ENCODE measurements at places on chromosomes 6 and 20. TPM values are rescaled to one million over a fixed set of nuclear protein-coding genes. Genes with fewer than 3 reads are reported as not detected.

GRCh38 chr6:51241376-51241775, 422.7 kb downstream of the TFAP2B start:
- DNase-seq = no peak

- DNase-seq = no peak
Observed at GRCh38 chr6:164129218-164129617, 714.7 kb downstream of the QKI start.

DNA sequence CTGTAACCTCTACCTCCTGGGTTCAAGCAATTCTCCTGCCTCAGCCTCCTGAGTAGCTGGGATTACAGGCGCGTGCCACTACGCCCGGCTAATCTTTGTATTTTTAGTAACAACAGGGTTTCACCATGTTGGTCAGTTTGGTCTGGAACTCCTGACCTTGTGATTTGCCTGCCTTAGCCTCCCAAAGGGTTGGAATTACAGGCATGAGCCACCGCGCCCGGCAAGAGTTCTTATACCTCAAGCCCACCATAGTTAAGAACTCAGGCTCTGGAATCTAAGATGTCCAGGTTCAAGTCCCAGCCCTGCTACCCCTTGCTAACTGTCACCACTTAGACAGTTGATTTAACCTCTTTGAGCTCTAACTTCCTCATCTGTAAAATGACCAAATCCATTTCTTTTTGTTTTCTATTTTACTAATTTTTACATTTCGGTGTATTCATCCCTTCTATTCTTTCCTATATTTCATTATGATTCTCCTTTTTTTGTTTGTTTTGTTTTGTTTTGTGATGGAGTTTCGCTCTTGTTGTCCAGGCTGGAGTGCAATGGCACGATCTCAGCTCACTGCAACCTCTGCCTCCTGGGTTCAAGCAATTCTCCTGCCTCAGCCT, 104.8 kb upstream of the ZNF217 start:
- no peak for DNase-seq

The CSNK2B gene
- total RNA-seq = 375 TPM

The ESF1 gene
- total RNA-seq = 16.6 TPM

DNA sequence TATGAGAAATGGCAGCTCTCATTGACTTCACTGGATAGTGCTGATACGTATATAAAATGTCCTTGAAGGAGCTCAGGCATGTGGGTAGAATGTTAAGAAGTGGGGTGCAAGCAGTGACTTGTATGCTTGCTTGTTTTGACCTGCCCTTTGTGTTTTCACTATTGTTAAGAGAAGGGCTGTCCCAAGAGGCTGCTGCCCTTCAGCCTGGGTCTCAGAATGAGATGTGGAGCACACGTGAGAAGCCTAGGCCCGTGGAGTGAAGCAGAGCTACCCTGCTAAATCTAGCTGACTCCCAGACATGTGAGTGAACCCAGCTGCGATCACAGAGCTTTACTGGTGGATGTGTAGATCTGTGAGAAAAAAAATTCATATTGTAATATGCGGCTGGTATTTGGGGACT, 305.3 kb upstream of the RGS17 start:
- no peak for DNase-seq

DNA sequence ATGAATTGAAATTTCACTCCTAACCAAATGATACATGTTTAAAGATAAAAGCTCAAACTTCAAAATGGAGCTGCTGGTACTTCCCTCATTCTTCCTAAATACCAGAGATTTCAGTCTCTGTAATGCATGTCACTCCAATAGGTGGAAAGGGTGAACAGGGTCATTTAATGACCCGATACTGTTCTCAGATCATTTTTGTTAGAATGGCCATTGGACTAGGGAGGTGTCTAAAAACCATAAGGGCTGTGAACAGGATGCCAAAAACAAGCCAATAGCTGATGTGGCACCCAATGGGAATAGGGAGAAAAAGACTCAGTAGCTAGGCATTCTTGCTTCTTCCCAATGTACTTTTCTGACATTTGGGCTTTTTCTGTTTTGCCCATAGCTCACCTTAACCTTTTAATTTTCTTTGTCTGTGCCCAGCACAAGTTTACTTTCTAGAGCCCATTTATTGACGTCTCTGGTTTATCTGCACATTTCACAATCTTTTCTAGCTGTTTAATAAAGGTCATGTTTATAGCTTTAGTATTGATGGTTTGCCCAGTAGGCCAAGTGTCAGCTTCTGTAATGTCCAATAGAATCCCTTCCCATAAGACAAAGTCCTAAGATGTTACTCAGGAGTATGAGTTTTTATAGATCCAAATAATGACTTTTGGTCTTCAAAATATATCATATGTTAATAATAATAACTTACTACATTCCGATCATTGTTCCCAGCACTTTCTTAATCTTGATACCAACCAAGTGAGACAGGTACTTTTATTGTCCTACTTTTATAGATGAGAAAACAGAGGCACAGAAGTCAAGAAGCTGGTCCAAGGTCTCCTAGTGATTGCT, 24.3 kb upstream of the FLRT3 start:
- DNase-seq = no peak

The SYCP2L gene
- total RNA-seq = 6.9 TPM

DNA sequence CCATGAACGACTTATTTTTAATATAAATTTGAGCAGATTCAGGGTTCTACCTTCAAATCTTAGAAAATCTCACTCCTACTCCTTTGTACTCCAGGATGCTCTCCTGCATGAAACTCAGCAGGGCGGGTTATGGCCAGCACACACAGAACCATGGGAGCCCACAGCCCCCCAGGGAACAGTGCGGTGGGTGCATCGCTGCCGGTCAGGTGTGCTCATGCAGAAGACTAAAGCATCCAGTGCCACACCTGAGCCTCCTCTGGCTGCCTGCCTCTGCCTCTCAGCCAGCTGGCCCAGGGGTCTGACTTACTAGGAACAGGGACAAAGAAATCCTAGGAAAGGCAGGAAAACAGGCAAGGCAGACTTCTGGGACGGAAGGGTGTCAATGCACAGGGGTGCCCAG, 31.8 kb downstream of the EZR start:
- no peak for DNase-seq

The CSTF1 gene
- 39.5 TPM for total RNA-seq

- no peak for DNase-seq
Observed at GRCh38 chr20:5486377-5487054, 169.8 kb upstream of the PROKR2 start.

DNA sequence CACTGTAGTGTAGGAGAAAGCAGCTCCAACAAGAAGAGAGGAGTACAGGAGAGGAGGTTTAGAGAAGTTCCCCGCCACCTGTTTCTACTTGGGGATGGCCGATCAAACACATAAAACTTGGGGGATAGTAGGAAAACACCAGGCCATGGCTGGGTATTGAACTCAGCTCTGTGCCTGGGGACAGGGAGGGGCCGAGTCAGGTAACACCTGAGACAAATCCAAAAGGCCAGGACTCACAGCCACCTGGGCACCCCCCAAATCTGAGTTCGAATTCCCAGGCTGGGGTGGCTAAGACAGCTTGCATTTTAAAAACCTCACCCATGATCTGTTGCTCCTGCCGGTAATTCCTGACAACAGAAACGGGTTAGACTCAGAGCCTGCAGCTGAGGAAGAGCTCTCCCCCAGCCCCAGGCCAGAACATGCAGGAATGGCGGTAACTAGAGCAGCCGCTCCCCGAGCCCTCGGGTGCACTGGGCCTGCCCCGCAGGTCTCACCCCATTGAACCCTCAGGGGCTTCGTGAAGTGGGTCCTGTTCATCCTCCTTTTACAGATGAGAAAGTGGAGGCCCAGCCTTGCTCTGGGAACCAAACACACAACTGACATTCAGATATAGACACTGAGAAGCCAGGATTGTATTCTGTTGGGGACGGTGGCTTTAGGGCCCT, 61.0 kb downstream of the TCP11 start:
- DNase-seq = no peak

GRCh38 chr6:47168180-47168579, 126.0 kb upstream of the ADGRF1 start:
- DNase-seq = peak; percentile 96

- no peak for DNase-seq
Observed at GRCh38 chr20:62506087-62506486, 30.3 kb upstream of the GATA5 start.

The NMBR gene
- total RNA-seq = not detected

The CD93 gene
- 0.11 TPM for total RNA-seq

The ATXN1 gene
- total RNA-seq = 25.9 TPM

DNA sequence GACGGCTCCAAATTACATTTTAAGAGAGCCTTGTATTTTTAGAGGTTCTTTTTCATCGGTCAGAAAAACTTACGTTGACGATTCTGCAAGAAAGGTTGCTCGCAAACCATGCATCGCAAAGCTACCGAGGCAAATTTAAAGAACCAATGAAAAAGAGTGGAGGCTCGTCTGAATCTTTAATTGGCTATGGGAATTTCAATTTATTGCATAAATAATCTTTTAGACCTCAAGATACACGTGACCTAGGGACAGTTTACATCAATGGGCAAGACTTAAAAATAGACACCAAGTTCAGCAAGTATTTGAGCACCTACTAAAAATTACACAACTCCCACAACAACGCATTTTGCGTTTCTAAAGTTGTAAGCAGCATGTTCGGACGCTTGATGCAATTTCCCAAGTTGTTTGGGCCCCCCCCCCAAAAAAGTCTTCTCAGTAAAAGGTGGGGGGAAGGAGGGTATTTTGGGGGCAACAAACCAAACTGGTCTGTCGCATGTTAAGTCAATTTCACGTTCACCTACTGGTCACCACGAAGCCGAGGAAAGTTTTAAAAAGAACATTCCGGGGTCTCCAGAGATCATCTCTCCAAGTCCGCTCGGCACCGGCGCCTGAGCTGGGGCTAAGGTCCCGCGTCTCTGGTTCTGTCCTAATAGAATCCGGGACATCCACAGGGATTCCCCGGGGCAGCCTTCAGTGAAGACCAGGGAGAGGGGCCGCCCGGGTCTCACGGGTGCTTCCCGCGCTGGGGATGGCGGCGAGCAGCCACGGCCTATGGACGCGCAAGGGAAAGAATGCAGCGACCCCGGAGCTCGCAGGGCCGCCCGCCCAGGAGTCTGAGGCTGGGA, 851 bp downstream of the SNX5 start:
- peak; percentile 18 for DNase-seq

DNA sequence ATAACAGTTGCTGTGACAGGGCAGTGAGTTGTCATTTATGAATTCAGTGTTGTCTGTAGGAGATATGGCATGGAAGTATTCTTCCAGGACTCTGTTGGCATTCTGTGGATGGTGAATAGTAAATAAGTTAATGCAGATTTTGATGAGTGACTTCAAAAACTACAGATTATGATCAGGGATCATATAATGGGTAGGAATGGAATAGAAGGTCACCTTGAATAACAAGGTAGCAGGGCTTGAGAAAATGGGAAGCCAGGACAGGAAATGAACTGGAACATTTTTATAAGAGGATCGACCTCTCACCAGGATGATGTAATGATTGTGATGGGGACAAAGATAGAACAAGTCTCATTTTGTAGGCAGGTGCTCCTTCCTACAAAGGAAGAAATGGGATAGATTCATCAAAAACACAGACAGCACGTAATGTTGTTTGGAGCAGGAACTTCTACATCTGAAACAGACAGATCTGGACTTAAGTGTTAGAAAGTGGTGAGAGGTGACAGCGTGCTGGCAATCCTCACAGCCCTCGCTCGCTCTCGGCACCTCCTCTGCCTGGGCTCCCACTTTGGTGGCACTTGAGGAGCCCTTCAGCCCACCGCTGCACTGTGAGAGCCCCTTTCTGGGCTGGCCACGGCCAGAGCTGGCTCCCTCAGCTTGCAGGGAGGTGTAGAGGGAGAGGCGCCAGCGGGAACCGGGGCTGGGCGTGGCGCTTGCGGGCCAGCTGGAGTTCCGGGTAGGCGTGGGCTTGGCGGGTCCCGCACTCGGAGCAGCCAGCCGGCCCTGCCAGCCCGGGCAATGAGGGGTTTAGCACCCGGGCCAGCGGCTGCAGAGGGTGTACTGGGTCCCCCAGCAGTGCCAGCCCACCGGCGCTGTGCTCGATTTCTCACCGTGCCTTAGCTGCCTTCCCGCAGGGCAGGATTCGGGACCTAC, 30.8 kb upstream of the SSR1 start:
- no peak for DNase-seq

DNA sequence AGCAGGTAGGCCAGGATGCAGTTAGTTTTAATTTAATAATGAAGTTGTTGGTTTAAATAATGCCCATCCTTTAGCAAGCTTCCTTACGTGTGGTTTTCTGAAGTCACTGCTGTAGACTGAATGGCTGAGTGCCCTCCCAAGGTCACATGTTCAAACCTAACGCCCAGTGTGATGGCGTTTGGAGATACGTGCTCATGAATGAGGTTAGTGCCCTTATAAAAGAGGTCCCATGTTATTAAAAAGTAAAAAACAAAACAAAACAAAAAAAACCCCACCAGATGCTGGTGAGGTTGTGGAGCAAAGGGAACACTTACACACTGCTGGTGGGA, 16.3 kb downstream of the LRP11 start:
- DNase-seq = no peak

The MOCS1 gene
- total RNA-seq = 21.5 TPM

The CDSN gene
- total RNA-seq = not detected

DNA sequence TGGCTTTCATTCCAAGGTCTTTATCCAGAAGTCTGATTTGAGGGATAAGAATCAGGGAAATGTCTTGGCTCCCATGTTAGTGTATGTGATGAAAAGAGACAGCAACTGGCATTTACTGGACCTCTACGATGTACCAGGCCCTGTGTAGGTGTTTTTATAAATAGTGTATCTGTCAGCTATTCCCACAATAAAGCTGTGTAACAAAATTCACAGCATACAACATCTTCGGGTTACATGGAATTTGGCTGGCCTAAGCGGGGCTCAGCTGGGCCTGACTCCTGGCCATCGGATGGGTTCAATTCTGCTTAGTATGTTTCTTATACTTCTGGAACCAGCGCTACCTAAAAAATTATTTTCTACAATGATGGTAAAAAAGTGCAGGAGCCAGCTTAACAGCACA, 128.2 kb downstream of the SNX5 start:
- no peak for DNase-seq

The COL11A2 gene
- total RNA-seq = 70.6 TPM

The ENPP5 gene
- 2.6 TPM for total RNA-seq

GRCh38 chr20:17533396-17533795, 2.2 kb upstream of the BFSP1 start:
- DNase-seq = peak; percentile 44

- DNase-seq = no peak
Observed at GRCh38 chr6:4592026-4592425, 184.2 kb upstream of the CDYL start.

- no peak for DNase-seq
Observed at GRCh38 chr6:35790683-35791082, 6.4 kb downstream of the CLPS start.

DNA sequence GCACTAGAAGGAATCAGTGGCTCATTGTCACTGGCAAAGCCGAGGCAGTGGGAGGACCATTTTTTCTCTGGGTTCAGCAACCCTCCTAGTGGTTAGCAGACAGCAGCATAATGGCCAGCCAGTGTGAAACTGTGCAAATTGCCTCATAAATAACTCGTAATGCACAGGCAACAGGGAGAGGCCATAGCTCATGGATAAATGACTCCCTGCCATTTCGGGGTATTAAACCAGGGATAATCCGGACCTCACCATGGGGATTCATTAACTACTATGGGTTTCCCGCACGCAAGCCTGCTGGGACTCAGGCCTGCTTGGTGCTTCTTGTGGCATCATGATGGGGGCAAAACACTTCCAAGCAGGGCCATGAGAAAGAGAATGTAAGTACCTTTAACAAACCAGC, 158.2 kb upstream of the CHD6 start:
- no peak for DNase-seq

GRCh38 chr6:12748411-12748810, 31.8 kb downstream of the PHACTR1 start:
- DNase-seq = no peak

The ZSCAN23 gene
- 6.9 TPM for total RNA-seq

GRCh38 chr20:57315976-57316480, 13.6 kb upstream of the SPO11 start:
- DNase-seq = no peak

- DNase-seq = no peak
Observed at GRCh38 chr6:138959521-138959920, 28.5 kb downstream of the REPS1 start.

All from cardiac muscle cell (in vitro differentiated cells and primary cell).